ENCODE measurements at places on chromosomes 2 and 18.

DNA sequence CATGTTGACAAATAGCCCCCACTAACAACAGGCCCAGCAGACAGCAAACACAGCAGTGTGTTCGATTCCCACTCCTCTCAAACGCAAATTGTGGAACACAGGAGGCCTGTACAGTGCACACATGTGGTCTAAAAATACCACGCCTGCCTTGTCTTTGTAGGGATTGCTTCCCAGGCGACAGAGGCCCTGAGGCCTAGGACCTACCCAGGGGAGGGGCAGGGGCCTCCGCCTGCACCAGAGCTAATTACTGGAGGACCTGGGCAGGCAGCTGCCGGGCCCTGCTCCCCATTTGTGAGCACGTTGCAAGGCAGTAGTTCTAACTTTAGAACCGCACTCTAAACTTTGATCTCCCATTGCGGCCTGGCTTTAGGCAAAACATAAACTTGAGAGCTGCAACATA lies 316.0 kb downstream of the TXNL1 start:
- no peak for DNase-seq

DNA sequence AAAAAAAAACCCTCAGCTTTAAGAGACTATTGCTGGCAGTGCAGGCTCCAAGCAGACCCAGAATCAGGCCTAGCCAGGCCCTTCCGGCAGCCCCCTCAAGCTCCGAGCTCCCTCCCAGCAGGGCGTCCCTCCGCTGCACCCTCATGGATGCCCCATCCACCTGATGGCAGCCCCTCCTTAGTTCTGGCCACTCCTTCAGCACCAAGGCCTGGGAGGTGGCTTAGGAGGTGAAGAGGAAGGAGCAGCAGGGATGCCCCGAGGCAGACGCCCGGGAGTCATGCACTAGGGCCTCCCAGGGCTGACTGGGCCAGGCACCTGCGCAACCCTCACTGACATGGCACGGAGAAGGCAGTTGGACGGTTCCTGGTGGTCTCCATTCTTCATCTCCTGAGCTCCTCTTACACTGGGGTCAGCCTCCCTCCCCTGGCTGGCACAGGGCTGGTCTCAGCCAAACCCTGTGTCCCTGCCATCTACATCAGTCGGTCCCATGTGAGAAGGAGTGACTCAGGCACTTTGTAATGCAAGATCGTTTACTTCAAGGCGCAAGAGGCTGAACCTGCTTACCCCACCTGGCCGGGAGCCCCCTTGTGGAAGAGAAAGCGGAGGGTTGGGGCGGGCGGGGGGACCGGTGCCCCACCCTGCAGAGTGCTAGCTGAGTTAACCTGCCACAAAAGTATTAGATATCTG lies 53.5 kb upstream of the ID2 start:
- DNase-seq, result no peak

GRCh38 chr2:219220652-219221402 lies 2.1 kb upstream of the ABCB6 start:
- no peak for DNase-seq

DNA sequence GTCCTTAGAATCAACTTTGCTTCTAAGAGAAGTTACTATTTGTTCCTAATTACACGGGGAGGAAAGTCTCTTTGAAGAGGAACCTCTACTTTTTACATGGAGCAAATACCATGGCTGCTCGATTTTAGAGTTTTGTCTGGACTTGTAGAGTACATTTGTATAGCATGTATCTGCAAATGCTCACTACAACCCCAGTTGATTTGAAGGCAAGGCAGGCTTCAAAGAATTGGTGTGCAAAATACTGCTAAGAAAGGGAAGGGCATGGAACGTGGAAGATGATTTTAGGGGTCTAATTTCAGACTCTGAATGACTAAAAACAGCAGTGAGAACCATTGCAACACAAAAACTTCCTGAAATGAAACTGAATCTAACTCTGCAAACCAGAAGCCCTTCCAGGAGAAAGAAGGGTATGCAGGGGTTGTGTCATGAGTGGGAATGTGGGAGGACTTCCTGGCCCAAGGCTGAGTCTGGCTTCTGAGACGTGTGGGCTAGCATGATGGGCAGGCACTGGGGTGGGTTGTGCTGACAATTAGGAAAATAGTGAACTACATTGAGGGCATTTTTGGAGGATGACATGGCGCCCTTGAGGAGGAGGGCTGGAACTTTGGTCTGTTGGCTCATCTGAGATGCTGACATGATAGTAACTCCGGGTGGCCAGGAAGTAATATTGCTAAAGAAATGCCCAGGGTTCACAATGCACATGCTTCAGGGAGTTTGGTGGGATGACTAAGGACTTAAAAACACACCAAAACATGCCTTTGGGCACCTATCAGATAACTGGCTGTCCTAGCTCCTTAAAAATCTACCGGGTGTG lies 18.9 kb upstream of the IL1R2 start:
- DNase-seq, result no peak

DNA sequence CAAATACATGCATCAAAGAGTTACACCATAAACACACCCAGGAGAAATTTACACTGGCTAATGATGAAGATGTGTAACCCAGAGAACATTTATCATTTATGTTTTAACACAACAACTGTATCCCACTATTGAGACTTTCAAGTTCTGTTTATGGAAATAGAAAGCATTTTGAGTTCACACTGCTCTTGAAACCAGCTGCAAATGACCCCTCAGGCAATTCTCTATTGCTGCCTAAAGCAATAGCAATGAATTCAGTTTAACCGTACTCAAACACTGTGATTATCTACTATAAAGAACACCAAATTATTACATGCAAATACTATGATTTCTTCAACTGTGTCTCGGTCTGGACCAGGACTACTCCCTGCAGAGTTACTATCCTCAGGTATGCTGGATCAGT lies 452.7 kb upstream of the NRXN1 start:
- DNase-seq, result no peak

DNA sequence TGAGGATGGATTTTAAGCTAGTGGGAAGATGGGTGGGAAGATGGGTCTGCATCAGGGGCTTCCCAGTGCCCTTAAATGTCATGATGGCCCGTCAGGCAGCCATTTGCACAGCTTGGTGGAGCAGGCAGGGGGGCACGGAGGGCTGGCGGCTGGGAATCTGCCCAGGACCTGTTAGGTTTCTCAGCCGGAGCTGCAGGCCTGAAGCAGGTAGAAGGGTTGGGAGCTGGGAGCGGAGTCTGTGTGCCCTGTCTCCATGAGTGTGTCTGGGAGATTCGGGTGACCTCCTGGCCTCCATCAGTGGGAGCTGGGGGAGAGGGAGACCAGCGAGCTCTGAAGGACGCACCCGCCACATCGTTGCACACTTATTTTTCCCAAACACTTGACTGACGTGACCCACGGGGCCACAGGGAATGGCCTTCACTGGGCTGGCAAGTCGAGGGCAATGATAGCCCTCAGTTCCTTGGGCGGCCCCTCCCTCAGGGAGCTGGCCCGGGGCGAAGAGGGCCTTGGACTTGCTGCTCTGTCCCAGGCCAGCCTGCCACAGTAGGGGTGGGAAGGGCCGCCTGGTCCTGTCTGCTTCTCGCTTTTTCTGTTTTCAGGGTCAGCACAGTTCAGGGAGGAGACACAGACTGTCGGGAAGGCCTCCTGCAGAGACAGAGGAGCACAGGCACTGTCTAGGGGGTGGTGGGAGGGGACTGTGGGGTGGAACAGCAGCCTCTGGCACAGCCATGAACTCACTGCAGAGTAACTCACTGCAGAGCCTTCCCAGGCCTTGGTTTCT lies 236.8 kb downstream of the ZBTB7C start:
- no peak for DNase-seq

DNA sequence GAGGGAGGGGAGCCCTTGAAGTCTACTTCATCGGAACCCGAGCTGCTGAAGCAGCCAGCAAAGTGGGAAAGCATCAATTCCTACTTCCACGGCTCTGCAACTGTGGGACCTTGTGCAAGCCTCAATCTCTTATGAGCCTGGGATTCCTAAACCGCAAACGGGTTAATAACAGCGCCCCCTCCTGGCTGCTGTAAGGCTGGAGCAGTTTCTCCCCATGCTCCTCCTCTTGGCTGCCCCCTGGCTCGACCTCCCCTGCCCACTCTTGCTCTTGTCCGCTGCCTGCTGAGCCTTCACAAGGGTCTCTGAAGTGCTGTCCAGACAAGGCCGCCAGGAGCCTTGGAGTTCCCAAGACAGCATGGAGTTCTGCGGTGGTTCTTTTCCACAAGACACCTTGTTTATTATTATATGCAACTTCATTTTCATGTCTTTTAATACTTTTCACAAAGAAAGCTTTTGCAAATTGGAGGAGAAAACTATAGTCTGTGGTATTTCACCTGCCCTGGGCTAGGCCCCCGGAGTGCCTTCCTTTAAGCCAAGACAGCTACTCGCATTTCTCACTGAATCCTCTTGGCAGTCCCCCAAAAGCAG lies 157.2 kb downstream of the DDX1 start:
- DNase-seq, result no peak

- DNase-seq, result no peak
Observed at GRCh38 chr2:54709336-54709809, 14.1 kb upstream of the EML6 start.

DNA sequence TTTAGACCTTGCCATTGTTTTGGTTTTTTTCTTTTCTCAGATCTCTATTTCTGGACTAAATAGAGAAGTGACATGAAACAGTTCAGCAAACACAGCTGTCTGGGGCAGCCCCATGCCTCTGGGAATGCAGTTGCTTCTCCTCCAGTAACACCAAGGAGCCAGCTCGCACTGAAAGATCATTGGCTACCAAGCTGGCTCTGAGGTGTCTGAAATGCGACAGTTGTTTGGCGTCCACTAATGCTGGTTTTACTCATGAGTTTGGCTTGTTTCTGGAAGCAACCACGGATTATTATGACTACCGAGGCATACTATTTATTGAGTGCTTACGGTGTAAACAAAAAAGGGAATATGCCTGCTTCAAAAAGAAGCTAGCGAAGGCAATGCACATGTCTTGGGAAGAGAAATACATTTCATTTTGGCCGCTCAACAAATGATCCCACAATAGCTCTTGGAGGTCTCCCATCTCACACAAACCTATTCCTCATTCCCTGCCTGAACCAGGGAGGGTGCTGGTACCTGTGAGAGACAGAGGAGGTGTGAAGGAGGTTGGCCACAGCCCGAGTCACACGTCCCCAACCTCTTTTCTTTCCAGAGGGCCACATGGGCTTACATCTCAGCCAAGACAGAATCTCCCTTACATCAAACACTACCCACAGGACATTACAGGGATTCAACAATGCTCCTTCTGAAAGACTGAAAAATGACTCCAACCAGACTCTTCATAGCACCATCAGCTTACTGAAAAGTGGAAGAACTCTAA lies 37.5 kb upstream of the NEB start:
- DNase-seq, result no peak

GRCh38 chr18:28510210-28510609 lies 333.3 kb upstream of the CDH2 start:
- no peak for DNase-seq

- DNase-seq, result no peak
Observed at GRCh38 chr2:140496714-140497113, 1634.1 kb downstream of the LRP1B start.

DNA sequence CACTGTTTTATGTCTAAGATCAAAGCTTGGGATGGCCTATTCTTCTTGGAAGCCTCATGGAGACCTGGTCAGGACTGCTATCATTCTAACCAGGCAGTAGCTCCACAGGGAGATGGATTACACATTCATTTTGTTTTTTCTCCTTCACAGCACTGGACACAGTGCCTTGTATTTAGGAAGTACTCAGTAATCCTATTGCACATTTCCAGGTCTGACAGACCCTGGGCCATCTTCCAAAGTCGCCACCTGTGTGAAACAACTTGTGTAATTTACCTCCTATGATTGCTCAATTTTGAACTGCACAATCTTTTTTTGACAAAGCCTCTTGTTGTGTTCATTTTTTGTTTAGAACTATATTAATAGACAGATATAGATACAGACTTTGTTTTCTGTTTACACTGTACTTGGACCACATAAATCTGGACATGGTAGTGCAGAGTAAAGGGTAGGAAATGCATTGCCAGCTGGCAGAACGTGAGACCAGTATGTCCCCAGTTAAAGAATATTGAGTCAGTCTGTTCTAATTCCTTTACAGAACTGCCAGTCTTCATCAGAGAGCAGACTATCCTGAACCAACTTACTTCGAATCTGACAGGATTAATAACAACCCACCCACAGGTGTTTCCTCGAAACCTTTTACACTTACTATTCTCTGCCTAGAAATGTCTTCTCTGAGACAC lies 277.8 kb upstream of the CYRIA start:
- DNase-seq, result no peak

GRCh38 chr2:157509744-157510143 lies 65.9 kb upstream of the CYTIP start:
- DNase-seq, result no peak

DNA sequence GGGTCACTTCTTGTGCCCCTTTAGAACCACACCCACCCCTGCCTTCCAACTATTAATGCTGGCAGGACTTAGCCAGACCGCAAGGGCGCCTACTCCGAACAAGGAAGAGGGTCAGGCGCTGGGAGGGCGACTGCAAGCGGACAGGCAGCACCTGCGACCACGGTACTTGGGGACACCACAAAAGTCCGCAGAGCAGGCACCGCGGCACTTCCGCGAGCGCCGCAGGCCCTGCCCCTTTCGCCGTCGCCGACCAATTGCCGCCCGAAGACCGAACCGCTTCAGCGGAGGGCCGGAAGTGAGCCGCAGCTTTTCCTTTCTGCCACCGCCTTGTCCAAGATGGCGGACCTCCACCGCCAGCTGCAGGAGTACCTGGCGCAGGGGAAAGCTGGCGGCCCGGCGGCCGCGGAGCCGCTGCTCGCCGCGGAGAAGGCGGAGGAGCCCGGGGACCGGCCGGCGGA lies at the start of gene SFT2D3:
TSS of gene SFT2D3 (plus strand) at position 305 of the 458 bp plus-strand sequence. CDS start at position 337, 32 bp downstream.
- DNase-seq, result peak; percentile 26
